Right lobe of liver (tissue), 6 donors: ENCODE measurements at places on chromosomes 3 and 15. TPM values are rescaled to one million over a fixed set of nuclear protein-coding genes. Genes with fewer than 3 reads are reported as not detected.

GRCh38 chr3:56957522-56957921, 102.9 kb upstream of the SPATA12 start:
- no peak for DNase-seq
- H3K4me3 ChIP-seq: no peak overlapping the region
- no peaks in the 10 kb centered on the region for H3K4me1 ChIP-seq
- H3K27me3 ChIP-seq: no peaks in the 10 kb centered on the region

- no peak for DNase-seq
- no peaks in the 10 kb centered on the region for H3K4me1 ChIP-seq
- H3K27ac ChIP-seq: no peak overlapping the region
- no peaks in the 10 kb centered on the region for H3K36me3 ChIP-seq
Measured at GRCh38 chr3:100205171-100205570, 55.6 kb upstream of the TBC1D23 start.

The KY gene
- total RNA-seq: not detected

DNA sequence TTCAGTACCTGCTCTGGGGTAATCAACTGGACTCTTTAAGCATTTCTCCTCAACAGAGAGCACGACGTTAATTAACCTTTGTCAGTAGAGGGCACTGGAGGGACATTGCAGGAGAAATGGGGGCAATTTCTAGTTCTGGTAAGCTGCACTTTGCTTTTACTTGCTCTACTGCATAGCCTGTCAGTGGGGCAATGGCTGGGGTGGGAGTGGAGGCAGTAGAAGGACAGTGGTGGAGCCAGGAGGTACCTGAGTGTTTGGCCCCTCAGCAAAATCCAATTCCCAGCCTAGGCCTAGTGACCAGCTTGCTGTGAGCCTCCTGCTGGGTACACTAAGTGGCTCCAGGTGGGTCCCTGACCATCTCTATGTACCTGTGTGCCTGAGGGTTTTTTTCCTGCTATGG, 18.3 kb upstream of the MED12L start:
- H3K36me3 ChIP-seq: no peaks in the 10 kb centered on the region
- DNase-seq: no peak
- H3K4me1 ChIP-seq: no peaks in the 10 kb centered on the region
- no peak overlapping the region for H3K4me3 ChIP-seq

The LOXL1 gene
- 0.29 TPM for total RNA-seq
